GM23248 (cell line): ENCODE measurements at places on chromosomes 12 and 14.

GRCh38 chr12:115213538-115214016 lies 529.6 kb upstream of the TBX3 start:
- no peak for DNase-seq

GRCh38 chr14:72462056-72462455 lies 431.8 kb downstream of the DPF3 start:
- no peak for DNase-seq

- no peak for DNase-seq
These were observed 4.9 kb upstream of the PPP1R12A start for GRCh38 chr12:79939728-79940310.

DNA sequence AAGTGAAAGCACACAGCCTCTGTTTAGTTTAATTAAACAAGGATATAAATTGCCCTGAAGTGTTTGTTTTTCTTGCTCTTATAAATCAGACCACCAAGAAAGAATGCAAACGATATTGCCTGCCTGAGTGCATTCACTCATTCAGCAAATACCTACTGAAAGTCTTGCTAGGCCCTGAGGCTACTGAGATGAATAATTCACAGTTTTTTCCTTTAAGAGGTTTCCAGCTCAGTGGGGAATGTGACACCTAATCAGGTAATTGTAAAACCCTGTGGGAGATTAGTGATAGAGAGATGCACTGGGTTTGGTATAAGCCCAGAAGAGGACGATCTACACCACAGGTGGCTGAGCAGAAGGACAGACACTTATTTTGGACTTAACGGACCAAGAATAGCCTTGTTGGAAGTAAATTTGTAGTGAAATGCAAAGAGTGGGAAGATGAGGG lies 151.4 kb downstream of the SLC35F4 start:
- no peak for DNase-seq

GRCh38 chr12:11797317-11797913 lies 147.9 kb downstream of the ETV6 start:
- DNase-seq, result peak; percentile 38

DNA sequence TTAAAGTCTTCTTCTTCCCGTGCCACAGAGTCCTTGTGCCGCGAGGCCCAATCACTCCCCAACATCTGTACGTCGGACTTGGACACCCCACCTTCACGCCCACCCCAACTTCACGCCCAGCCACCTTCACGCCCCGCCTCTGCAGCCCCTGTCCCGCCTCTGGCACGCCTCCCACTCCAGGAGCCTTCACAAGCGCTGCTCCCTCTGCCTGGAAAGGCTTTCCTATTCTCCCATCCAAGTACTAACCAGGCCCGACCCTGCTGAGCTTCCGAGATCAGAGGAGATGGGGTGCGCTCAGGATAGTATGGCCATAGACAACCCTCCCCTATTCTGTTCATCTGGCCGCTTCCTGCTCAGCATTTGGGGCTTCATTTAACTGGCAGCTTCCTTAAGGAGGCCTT lies 17.3 kb upstream of the EIF5 start:
- DNase-seq, result no peak

GRCh38 chr12:113204804-113205203 lies 16.5 kb upstream of the TPCN1 start:
- no peak for DNase-seq

DNA sequence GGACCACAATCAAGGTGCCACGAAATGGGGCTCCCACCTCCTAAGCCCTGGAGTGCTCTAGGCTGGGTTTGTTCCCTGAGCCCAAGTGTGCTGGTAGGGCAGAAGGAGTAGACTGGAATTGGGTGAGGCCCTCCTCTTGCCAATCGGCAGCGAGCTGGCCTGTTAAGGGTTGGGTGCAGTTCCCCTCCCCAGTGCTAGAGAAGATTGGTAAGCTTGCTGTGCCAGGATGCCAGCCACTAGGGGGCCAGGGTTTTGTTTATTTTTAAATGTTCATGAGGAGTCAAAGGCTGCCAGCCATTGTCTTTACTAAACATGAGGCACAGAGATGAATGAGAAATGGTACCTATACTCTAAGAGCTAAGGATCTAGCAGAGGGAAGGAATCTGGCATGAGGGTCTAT lies 79.7 kb downstream of the SPTB start:
- DNase-seq, result peak; percentile 72

GRCh38 chr12:15979096-15980092 lies 68.3 kb downstream of the DERA start:
- peak; percentile 90 for DNase-seq

DNA sequence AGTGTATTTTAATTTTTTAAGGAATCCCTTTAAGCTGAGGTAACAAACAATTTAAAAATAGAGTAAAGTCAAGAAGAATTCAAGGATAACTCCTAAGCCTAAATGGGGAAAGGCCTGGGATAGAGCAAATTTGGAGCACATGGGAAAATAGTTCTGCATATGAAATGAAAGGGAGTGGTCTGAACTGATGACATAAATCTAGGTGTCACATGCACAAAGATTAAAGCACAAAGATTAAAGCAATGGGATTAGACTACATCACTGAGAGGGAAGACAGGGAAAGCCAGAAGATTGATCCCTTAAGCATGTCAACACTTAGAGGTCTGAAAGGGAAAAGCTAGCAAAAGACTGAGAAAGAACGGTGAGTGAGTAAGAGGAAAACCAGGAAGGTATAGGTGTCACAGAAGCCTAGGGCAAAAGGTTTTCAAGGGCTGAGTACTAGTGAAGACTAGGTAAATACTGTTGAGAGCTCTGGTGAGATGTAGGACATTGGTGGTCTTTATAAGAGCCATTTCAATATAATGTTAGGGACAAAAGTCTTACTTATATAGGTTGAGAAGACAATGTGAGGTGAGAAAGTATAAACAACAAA lies 59.6 kb downstream of the SEC23A start:
- no peak for DNase-seq

DNA sequence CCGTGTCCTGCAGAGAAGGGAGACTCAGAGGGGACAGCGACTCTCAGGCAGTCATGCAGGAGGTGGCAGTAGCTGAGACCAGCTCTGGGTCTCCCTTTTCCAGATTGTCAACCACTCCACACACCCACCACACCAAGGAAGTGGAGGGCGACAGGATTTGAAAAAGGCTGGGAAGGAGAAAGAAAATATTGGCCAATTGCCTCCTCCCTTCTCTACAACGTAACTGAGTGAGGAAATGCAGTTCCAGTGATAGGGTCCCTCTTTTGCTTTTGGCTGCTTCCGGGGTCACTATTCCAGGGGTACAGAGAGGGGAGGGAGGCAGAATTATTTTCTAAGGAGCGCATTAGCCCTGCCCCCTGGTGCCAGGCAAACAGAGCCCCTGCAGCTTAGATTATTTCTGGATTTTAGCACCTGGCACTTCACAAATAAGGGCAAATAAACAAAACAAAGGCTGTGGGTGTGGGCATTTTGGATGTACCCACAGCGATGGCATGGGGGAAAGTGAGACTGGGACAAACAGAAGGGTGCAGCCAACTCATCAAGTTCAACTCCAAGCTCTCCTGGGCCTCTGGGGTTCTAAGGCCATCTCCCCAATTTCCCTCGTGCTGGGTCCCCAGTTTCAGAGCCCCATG lies 20.4 kb downstream of the ASB2 start:
- DNase-seq, result no peak

DNA sequence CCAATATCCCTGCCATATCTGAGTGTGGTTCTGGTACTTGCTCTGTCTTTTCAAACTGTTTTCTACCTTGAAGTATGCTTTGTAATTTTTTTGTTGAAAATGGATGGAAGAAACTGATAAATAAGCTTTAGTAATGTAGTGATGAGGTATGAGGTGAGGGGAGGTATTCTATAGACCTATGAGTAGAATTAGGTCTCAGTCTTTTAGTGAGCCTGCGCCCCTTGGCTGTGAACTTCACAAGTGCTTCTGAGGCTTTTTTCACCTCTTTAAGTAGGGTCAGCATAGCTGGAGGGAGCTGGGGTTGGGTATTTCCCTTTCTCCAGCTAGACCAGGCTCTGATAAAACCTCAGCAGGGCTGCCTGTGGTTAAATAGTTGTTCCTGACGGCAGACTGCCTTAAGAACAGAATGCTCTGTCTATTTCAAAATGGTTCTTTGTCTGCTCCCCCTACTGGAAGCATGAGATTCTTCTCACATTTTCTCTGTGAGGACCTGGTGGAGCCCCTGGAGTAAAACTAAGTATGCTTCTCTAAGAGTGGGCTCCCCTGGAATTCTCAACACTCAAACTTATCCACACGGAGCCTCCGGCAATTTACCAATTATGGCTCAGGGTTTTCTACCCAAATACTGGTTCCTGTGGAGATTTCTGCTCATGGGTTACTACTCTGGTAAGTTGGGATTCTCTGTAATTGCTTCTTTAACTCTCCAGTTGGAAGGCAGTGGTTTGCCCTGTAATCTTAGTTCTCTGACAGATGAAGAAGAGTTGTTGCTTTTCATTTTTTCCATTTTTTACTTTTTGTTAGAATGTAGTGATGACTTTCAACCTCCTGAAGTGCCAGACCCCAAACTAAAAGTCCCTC lies 13.1 kb downstream of the KRT5 start:
- peak; percentile 77 for DNase-seq

GRCh38 chr12:58757422-58757821 lies 162.9 kb downstream of the LRIG3 start:
- peak; percentile 89 for DNase-seq

- DNase-seq, result peak; percentile 66
These were observed 387.9 kb downstream of the DAD1 start for GRCh38 chr14:22200977-22201605.

DNA sequence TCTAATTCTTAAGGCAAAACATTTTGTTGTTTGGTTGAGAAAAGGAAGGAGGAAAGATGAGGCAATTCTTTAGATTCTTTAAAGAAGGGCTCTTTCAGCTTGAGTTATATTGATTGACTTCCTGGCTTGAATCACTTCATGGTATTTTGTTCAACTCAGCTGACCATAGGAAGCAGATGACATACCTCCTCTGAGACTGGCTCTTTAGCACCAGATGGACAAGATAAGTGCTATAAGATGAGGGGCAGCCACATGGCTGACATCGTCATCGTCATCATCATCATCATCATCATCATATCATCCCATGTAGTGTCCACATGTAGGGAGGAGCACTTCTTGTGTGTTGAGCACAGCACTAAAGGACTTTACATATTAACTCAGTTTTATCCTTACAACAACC lies 81.3 kb downstream of the SSPN start:
- DNase-seq, result no peak

- peak; percentile 64 for DNase-seq
These were observed 144.7 kb downstream of the ALX1 start for GRCh38 chr12:85424581-85425348.

- no peak for DNase-seq
These were observed 11.5 kb downstream of the NFYB start for GRCh38 chr12:104126548-104126947.
